ENCODE measurements at places on chromosomes 12 and 14. TPM values are rescaled to one million over a fixed set of nuclear protein-coding genes. Genes with fewer than 3 reads are reported as not detected.
A peak's percentile ranks its signal among the peaks of the same experiment; 100 is the strongest.

DNA sequence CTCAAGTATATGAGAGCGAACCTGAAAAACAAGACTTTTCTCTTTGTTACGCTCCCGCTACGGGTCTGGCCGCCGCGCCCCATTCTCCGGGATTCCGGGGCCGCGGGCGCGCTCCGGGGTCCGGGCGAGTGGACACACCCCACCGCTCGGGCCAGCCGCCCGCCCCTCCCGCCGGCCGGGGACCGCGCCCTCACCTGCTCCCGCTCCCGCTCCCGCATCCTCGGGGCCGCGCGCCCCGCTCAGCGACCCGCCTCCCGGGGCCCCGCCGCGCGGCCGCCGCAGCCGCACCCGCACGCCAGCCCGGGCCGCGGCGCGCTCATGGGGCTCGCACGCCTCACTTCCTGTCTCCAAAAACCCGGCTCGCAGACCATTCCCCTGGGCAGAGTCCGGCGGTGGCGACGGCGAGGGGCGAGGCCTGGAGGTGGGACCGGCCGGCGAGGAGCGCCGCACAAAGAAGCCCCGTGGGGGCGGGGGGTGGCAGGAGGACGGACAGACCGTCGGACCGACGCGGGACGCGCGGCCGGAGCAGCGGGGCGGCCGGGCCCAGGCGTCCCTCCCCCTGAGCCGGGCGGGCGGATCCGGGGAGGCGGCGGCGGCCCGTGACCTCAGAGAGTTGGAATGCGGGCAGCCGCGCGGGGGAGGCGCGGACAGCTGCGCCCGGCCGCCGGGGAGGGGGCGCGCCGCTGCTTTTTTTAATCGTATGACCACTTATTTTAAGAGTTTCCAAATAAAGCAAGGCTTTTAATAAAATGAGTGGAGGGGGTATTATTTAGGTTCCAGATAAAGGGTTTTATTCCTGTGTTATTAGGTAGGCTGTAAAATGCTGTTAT, at the start of gene PTPN21:
Gene PTPN21 (minus strand): TSS at position 551 of the 830 bp plus-strand sequence. CDS start 4,590 bp downstream, outside the sequence.
- peak; percentile 74 for DNase-seq

DNA sequence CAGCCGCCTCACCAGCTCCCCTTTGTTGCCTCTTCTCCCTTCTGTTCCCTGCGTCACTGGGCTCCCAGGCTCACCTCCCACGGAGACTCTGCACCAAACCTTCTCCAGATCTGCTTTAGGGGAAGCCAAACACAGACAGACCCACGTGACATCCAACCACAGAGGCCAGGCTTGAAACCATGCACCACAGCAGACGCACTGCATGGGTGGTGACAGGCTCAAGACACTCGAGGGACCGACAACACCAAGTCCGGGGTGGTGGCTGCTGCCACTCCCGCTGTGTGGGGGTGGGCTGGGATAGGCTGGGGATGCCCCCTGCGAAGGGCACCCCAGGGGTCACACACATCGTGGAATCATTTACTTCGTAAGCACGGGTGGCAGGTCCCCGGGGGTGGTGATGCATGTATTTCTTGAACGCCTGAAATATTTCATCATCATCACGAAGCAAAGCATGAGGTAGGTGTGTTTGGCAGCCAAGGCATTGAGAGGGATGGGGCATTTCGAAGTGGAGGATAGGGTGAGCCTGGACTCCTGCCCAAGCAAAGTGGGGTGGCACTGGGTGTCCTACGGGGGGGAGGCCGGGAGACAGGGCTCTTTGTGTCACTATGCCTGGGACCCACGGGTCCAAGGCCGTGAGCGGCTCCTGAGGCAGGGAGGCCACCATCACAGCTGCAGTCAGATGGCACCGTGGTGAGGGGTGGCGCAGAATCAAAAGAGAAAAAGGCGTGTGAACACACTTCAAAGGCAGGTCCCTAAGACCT, 66.8 kb upstream of the RFLNA start:
- no peak for DNase-seq

SEC23A gene
- 59.1 TPM for total RNA-seq

LAG3 gene
- total RNA-seq = not detected

- no peak for DNase-seq
Observed at GRCh38 chr14:61050417-61050816, 69.4 kb downstream of the SLC38A6 start.

DNA sequence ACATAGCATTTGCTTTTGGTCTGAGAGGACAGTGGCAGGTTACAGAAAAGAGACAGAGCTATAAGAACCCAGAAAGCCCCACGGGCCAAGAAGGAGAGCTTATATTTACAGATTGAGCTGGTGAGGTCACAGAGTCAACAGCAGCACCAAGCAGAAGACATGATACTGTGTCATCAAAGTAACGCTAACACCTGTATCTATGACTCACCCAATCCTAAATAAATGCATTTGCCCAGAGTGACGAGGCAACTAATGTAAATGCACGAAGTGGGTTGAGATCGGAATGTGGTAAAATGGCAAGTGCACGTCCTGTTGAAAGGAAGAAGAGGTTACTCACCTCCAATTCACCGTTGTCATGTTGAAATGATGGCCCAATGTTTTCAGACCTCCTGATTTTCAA, 6.7 kb upstream of the CD163L1 start:
- DNase-seq = no peak

DNA sequence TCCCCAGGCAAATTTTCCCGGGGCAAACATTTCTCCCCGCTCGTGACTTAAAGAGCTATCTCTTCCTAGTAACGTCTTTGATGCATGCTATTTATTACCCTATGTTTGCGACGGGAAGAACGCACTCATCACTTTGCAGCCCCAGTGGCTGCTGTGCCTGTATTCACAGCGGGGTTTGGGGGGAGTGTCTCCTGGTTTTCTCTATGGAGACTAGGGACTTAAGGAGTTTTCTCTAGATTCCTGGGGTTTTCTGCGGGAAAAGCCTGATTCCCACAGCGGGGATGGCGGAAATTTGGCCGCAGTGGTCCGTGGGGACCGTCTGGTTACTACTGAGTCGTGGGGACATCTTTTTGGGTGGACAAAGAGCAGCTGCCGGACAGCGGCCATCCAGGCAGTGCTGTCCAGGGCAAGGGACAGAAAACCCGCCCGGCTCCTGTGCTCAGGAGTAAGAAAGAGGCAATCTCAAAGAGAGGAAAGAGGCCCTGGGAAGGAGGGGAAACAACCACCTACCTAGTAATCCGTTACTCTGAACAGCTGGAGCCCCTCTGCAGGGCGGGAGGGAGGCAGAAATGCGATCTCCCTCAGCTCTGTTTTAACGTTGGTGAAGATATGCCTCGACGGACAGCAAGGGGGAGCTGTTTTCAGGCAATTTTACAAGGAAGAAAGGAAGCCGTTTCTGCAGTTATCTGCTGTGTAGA, 771 bp upstream of the AVPR1A start:
- no peak for DNase-seq

DNA sequence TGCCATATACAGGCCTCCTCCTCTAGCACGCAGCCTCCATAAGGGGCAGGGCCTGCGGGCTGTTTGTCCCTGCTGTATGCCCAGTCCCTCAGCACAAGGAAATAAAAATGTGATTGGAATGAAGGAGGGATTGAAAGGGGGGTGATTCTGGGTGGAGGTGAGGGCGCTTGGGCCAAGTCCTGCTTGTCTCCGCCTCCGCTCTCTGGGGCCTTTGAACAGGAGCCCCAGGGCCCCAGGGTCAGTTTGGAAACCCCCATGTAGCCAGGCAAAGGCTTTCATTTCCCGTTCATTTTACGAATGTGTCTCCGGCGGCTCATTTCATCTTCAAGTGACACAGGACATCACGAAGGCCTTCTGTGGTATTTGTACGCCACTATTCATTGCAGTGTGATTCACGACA, 4.5 kb upstream of the CACNA2D4 start:
- no peak for DNase-seq

E2F7 gene
- total RNA-seq = 5.2 TPM

- DNase-seq = no peak
Observed at GRCh38 chr12:131773582-131774221, 54.5 kb upstream of the MMP17 start.

DNA sequence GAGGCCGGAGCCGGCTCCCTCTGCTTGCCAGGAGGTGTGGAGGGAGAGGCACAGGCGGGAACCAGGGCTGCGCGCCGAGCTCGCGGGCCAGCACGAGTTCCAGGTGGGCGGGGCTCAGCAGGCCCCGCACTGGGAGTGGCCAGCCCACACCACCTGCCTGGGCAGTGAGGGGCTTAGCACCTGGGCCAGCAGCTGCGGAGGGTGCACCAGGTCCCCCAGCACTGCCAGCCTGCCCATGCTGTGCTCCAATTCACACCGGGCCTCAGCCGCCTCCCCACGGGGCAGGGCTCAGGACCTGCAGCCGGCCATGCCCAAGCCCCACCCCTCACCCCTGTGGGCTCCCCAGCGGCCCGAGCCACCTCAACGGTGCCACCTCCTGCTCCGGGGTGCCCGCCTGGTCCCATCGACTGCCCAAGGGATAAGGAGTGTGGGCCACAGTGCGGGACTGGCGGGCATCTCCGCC, 72.4 kb upstream of the PPP2R5C start:
- no peak for DNase-seq

DNA sequence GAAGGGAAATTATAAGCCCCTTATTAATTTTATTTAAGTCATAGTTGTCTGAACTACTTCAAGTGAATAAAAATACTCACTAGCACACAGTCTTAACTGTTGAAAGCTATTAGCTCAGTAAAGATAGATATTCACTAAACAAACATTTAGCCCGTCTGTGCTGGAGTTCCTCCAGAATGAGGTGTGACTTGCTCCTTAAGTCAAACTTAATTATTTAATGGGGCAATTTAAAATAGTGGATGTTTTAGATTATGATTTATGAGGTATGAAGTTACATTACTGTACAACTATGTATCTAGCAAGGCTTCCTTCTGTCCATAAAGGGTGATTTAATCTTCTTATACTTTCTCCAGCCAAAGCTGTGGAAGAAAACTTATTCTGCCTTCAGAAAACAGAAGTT, 414.0 kb upstream of the FLRT2 start:
- DNase-seq = no peak
